ENCODE measurements at places on chromosomes 5 and 9.

DNA sequence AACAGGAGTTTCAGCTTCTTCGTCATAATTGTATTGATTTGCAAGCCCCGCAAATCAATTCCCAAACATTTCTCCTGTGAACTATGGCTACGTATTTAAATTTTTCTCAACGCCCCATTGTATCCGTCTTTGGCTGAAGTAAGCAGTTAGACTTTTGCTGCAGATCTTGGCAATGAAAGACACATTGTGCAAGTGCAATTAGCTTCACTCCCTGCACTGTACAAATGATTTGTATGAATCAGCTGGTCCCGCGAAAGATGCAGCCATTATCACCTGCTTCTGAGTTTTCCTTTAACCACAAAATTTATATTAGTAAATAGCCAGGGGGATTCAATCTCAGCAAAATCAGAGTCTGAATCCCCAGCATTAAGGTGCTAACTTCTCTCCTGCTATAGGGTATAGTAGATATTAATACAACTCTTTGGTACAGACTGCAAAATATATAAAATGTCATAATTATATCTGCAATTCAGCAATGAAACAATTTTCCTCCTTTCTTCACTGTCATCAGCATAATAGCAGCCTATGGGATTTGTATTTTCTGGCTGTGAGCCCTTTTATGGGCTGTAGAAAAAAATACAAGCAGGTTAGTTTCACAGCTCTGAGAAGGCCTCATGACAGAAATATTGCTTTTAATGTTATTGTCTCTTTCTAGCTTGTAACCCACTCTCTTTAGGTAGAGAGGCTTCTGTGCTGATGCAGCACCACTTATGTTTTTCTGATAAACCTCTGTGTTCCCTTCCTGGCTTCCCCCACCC lies 68.4 kb upstream of the SMARCA2 start:
- no peak for DNase-seq

- no peak for DNase-seq
Measured at GRCh38 chr5:155106221-155106620, 92.7 kb downstream of the KIF4B start.

DNA sequence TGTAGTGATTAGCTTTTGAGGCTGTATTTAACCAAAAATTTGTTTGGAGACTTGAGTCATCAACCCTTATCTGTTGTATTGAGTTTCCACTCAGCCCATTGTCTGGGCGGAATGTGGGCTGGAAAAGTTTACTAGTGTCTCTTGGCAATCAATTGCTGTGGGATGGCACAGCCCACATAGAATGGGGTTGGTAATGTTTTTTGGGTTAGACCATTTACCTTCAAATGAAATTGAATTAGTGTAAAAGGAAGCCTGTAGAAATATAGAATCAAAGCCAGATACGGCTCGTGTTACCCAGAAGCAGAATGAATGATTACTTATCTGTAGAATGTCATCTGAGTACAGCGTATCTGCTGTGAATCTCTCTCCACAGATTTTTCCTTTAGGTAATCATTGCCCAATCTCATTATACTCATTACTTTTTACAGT lies 142.9 kb downstream of the AOPEP start:
- DNase-seq: no peak

DNA sequence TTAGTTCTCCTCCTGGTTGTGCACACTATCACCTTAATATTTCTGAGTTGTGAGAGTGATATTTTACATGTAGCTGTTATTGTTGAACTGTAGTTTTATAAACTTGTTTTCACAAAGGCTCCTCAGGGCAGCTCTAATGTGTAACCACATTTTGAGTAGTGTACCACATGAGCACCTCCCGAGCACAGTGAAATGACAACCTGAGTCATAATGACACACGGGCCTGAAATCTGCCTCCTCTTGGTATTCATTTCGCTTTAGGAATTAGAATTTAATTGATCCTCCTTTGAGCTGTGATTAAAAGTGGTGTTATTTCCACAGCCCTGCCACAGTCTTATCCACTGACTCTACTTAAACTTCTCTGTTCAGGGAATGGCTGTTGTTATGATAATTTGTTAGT lies 7.9 kb downstream of the MTRR start:
- DNase-seq: no peak

- no peak for DNase-seq
Measured at GRCh38 chr5:33964132-33964700, 20.3 kb downstream of the SLC45A2 start.

GRCh38 chr9:89497978-89498851 lies at the start of gene SEMA4D:
Gene SEMA4D (minus strand): TSS chr9:89498113. CDS start chr9:89405456, 92,657 bp downstream.
- peak; percentile 62 for DNase-seq

DNA sequence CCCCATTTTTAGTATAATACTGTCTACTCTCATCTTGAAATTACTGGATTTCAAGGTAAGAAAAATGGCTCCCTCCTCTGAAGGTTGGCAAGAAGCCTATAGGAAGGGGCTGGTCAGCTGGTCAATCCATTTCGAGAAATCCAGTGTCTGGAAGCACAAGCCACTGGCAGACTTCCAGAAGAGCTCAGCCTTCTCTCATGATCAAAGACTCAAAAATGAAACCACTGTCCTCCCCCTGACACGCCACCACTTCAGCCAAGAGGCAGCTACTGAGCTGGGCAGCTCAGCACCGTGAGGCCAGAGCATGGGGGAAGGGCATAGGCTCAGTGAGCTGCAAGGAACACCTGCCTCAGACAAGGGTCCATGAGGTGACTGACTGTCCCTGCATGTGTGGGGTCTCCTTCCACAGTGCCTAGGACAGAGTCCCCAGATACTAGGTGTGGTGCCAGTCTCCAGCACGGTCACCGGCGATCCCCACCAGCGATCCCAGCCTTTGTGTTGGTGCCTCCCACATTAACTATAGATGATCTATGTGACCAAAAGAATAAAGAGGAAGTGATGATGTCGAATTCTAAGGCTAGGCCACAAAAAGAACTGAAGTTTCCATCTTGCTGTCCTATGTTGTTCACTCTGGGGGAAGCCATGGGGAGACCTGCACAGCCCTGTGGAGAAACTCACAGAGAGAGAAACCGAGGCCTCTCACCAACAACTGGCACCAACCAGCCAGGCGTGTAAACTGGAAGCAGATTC lies 100.1 kb upstream of the LRRTM2 start:
- no peak for DNase-seq

GRCh38 chr5:80799041-80799440 lies 144.3 kb upstream of the DHFR start:
- no peak for DNase-seq

DNA sequence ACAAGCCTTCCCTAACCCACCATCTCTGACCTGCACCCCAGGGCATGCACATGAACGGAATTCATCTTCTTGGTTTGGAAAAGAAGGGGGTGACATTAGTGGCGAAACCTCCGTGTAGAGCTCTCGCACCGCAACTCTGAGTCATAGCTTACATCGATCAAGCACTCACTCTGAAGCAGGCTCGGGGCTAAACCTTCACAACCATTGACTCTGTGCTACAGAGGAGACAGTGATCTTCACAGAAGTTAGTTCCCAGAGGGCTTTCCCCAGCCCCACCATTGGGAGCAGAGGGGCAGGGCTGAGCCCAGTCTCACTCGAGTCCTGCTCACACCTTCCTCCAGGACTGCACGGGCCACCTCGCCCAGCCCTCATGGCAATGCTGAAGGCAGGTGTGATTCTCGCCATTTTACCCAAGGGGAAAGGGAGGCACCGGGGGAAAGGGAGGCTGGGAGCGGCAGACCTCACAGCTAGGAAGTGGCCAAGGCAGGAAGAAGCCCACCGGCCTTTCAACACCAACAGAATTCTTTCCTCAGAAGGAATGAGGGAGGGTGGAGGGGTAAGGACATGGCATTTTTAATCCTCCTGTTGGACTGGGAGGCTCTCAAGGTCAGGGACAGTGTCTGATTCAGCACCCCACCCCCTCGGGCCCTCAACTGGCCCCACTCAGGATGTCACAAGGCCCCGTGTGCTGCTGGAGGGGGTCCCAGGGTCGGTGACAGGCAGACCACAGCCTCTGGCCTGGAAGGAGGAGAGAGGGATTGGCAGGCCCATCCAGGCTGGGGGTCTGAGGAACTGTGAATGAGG lies 25.9 kb upstream of the IL17B start:
- DNase-seq: no peak
